ENCODE measurements at places on chromosomes 5 and 9.

DNA sequence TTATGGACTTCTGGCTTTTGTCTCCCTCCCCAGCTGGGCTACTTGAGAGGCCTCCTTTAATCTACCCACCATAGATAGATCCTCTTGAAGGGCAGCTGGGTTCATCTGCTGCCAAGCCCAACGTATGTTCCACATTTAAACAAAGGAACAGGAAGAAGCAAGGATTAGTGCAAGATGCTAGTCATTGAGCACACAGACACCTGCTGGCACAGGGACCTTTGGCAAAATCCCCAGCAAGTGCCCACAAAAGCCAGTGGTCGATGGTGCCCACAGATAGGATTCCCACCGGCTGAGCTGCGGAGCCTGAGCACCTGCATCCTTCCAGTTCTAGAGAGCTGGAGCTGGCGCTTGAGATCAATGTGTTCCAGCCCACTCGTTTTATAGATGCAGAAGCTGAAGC lies 57.7 kb upstream of the SHB start:
- no peak for DNase-seq

- DNase-seq: no peak
Observed at GRCh38 chr5:35229076-35230037, 930 bp downstream of the PRLR start.

GRCh38 chr5:158513490-158514318 lies 586.0 kb downstream of the EBF1 start:
- no peak for DNase-seq

DNA sequence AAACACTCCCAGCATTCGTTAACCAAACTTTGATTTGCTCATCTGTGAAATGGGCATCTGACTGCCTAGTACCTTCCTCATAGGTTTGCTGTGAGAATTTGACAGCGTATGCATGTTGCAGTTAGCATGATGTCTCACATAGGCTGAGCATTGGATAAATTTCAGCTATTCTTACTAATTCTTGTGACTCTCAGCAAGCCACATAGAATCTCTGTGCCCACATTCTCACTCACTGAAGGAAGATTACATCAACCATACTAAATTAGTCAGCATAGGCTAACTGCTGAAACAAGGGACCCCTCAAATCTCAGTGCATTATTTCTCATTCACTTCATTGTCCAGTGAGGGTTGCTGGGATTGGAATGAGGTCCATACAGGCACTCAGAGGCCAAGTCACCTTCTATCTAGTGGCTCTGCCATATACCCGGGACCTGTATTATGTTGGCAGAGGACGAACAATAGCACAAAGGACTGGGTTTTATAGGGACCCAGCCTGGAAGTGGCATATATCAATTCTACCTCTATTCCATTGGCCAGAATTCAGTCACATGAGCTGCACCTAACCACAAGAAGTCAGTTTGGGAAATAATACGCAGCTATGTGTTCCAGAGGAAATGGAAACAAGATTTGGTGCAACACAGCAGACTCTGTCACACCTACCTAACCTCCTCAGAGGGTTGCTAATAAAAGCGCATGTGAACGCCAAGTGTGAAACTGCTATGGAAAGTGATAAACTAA lies 4.2 kb upstream of the PTGER4 start:
- DNase-seq: no peak

DNA sequence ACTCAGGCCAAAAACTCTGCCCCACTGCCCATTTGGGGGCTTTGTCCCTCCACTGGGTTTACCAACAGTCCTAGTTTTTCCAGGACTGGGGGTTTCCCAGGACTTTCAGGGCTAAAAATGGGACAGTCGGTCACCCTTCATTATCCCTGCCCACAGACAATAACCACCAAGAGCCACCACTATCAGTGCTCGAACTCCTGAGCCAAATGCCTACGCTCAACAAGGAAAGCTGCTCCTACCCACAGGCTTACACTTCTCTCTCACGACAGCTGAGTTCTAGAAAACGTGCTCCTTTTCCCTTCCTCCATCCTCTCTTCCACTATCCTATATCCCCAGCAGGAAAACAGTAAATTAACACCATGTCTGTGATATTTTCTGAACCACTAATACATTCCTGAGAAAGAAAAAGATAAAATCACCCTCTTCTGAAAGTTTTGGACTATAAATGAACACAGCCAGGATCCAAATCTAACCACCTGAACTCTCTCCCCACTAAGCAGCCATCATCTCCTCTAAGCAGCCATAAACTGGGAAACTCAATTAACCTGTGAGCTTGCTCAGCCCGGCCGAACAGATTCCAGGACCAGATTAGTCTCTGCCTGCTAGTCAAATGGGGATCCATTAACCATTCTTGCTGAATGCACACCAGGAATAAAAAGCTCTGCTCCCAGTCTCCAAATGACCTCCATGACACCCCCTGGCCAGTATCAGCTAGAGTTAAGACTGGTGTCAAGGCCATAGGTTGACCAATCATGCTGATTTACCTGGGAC lies 41.8 kb downstream of the KLHL3 start:
- no peak for DNase-seq

- DNase-seq: no peak
Observed at GRCh38 chr5:96447949-96448348, 14.9 kb upstream of the PCSK1 start.

DNA sequence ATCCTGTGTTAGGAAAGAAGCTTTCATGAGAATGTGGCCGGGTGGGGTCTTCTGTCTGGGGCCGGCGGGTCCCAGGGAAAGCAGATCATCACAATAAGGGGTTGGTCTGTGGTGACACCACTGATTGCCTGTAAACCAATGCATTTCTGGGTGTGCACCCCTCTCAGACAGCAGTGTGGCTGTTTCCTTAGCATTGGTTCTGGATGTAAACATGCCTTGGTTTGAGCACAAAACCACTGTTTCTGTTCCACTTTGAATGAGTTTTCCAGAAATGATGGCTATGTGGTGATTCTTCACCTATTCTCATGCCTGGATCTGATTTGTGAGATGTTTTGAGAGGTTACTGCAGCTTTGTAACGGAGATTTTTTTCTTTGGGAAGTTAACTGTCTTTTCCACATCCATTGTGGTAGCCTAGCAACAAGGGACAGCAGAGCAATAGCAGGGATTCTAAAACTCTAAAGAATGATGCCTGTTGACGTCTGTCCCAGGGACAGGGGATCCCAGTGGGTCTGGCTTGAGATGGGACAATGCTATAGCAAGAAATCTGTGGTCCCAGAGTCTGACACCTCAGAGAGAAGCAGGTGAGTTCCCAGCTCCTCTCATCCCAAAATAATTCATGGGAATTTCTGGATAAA lies at the start of gene CCDC192:
Gene CCDC192, plus strand, starts transcription at position 466 of the 636 bp plus-strand sequence. Its CDS starts 55 bp downstream, at position 521.
- no peak for DNase-seq

- no peak for DNase-seq
Observed at GRCh38 chr5:69491838-69492390, 676 bp upstream of the OCLN start.

All from stimulated activated CD8-positive, alpha-beta memory T cell treated with anti-CD3 and anti-CD28 coated beads, Interleukin-7, amount 100 ng/mL, for 1 hour (primary cell).